Pancreas (tissue), 10 donors: ENCODE measurements at places on chromosomes 13 and 19. TPM values are rescaled to one million over a fixed set of nuclear protein-coding genes. Genes with fewer than 3 reads are reported as not detected.

DNA sequence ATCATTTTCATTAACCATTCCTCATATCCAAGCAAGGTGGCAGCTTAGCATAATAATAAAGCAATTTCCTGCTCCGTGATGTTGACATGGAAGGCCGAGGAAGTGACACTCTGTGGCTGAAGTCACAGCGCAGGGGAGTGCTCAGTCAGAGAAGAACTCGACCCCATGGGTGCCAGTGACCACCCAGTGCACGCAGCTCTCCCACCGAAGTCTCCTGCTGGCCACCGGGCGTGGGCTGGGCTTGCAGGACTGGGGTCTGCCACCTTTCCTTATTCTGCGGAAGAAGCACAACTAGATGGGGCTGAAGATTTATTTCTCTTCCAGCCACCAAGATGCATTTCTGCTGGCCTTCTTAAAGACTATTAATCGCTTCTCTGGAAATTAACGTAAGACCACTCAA, 132.1 kb upstream of the SPACA7 start:
- no peak for DNase-seq

SPRY2 gene
- total RNA-seq, result 18.2 TPM

GRCh38 chr13:27619093-27619727, 1.1 kb downstream of the LNX2 start:
- peak; percentile 68 for DNase-seq

GRCh38 chr19:2040647-2041432, 10.2 kb downstream of the MKNK2 start:
- no peak for DNase-seq

- DNase-seq, result no peak
These were observed 5.5 kb downstream of the SLC7A1 start for GRCh38 chr13:29589967-29590366.

DNA sequence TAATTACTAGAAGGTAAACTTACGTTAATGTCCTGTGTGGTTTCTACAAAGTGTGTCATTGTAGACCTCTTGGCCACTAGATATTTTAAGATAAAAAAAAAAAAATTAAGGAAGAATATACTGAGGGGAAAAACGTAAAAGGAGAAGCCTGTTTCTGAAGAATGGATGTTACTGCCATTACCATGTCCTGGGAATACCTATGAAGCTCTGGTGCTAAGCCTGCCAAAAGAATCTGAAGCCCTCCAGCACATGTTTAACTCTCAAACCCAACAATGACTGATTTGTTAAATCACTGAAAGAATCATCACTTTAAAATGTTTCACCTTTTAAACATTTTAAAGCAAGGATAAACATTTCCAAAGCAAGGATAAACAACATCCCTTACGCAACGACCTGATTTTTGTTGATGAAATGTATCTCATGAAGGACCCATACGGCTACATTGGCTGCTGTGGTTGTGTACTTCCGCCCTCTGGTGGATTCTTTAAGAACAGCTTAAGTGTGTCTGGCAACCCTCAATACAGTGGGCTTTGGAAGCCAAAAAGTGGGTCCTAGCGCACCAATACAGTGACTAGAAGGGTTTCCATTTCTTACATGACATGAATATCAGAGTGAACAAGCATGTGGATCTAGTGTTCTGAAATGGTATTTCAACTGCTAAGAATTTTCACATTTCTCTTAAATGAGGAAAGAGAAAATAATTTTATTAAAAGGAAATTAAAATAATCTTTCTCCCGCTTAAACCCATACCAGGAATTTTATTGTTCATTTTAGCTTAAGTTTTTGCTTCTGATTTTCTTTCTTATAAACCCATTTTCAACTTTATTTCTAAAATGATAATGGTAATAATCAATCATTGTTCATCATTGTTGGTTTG, 74.5 kb upstream of the RAP2A start:
- DNase-seq, result no peak

DNA sequence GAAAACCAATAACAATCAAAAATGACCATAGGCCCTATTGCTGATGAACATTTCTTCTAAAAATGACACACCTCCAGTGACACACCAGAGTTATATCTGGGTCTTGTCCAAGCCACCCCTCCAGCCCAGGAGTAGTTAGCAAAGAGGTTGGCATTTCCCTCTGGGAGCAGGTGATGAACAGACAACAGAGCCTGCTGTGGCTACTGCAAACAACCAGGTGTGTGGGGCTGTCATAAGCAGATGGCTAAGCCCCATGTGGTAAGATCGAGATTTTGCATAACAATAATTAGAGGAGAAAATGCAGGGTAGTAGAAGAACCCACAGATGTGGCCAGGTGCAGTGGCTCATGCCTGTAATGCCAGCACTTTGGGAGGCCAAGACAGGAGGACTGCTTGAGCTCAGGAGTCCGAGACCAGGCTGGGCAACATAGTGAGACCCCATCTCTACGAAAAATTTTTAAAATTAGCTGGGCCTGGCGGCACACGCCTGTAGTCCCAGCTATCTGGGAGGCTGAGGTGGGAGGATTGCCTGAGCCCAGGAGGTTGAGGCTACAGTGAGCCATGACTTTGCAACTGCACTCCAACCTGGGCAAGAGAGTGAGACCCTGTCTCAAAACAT, 5.0 kb downstream of the XRCC1 start:
- DNase-seq, result no peak

SIGLEC12 gene
- total RNA-seq, result 0.19 TPM

SCN1B gene
- total RNA-seq, result 3.6 TPM

- DNase-seq, result no peak
These were observed 1022.5 kb downstream of the PCDH9 start for GRCh38 chr13:66207610-66208009.

CD209 gene
- total RNA-seq, result 0.47 TPM

- DNase-seq, result no peak
These were observed 114.6 kb downstream of the TDRD3 start for GRCh38 chr13:60511637-60512036.

GRCh38 chr19:54073829-54074228, 7.3 kb downstream of the TARM1 start:
- DNase-seq, result no peak

- no peak for DNase-seq
These were observed 134.7 kb downstream of the POU4F1 start for GRCh38 chr13:78468621-78469020.

PLPP2 gene
- total RNA-seq, result 24.6 TPM

KIR3DL1 gene
- total RNA-seq, result not detected

- DNase-seq, result no peak
These were observed 820.2 kb downstream of the GPC5 start for GRCh38 chr13:92218615-92219014.

GRCh38 chr19:49408816-49409440, 14.3 kb downstream of the PTH2 start:
- no peak for DNase-seq

- DNase-seq, result no peak
These were observed 820.6 kb downstream of the PCDH17 start for GRCh38 chr13:58452123-58452623.

- DNase-seq, result no peak
These were observed 626 bp downstream of the ZNF233 start for GRCh38 chr19:44260343-44260681.

DNA sequence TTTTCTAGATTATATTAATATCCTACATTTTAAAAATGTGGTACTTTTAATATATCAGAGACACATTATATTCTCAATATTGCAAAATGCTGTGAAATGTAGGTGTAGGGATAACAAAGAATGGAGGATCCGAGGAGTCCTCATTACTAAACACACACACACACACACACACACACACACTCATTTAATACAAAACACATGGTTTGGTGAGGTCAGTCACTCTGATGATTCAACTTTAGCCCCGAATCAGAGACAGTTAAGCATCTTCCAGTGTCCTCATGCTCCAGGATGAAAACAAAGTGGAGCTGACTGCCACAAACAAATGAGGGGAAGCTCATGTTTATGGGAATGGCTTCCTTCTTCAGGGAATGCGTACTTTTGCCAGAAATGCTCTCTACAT, 147.5 kb downstream of the CYSLTR2 start:
- no peak for DNase-seq

TINCR gene
- total RNA-seq, result 0.19 TPM

LILRB4 gene
- 0.69 TPM for total RNA-seq

GRCh38 chr13:113544071-113544891, 40.3 kb upstream of the TFDP1 start:
- DNase-seq, result no peak

DNA sequence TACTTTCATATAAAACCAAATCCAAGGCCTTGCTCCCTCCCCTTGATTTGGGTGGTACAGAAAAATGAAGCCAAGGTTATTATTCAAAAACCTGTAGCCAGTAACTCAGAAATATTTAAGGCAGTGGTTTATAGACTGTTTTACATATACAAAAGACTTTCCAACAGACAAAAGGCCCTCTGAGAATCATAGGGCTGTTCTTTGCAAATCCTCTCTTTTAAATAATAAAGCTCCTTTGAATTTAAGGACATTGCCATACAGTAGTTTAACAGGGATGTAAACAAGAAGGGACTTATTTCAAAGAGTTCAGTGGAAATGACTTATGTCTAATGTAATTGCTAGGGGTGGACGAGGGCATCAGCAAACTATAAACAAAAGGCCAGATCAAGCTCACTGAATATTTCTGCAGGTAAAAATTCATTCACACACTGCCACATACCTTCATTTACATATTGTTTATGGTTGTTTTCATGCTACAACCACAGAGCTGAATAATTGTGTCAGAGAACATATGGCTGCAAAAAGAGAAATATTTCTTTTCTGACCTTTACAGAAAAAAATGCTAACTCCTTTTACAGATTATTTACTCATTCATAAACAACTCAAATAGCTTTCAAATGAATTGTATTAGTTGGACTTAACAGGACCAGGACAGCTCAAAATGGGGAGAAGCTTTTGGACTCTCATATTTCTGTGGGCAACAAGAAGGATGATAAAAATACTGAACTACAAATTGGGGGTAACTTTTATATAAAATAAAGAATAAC, 665.6 kb downstream of the SLITRK1 start:
- DNase-seq, result no peak

DNA sequence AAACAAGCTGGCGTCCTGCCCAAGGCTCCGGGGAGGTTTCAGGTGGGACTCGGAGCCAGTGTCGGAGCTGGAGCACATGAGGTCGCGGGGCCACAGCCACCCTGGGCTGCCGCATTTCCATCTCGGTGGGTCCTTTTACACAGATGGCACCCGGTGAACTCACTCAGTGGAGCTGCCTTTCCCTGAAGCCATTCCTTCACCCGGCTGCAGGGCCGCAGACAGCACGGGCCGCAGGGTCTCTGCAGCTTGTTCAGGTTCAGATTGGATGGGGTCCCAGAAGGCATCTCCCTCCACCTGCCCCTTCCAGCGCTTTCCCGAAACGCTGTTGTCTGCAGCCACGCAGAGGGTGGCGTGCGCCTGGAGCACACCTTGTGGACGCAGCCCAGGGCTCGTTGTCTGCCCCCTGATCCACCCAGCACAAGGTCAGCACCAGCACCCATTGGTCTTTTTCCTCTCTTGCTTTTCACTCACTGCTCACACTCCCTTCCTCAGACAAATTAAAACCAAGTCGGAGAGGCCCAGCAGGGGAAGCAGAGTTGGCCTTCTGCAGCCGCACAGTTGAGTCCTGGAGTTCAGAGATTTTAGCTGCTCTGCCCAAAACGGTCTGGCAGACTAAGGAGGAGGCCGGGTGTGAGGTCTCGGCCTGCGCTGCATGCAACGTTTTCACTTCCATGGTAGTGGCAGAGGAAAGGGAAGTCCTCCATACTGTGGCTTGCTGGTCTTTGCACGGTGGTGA, 18.1 kb downstream of the MCF2L start:
- no peak for DNase-seq

HSD17B14 gene
- total RNA-seq, result 0.69 TPM

DNA sequence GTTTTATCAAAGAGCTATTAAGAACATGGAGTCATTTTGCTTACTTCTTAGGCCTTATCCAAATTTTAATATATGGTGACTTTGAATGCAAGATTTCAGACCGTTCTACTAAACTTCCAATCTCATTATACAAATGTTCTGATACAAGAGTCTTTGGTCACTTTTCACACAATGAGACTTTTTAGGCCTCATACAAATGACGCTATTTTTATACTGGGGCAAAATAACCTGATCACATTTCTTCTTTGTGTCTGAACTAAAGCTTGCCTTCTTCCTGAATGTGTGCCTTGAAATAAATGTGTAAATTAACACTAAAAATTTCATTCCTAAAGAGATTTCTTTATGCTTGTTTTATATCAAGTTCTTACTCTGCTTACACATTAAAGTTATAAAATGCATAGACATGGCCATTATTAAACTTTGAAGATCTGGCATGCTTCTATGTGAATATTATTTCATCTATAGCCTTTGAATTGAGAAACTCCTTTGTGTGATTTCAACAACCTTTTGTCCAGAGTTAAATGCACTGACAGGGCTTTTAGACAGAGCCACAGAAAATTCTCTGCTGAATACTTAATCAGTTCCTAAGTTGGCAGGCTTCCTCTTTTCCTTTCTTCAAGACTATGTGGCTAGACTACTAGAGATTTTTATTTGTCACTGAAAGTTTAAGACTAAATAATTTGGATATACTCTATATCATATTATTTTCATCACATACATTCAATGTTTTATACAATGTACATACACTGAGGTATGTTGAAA, 86.1 kb downstream of the EDNRB start:
- no peak for DNase-seq

DNA sequence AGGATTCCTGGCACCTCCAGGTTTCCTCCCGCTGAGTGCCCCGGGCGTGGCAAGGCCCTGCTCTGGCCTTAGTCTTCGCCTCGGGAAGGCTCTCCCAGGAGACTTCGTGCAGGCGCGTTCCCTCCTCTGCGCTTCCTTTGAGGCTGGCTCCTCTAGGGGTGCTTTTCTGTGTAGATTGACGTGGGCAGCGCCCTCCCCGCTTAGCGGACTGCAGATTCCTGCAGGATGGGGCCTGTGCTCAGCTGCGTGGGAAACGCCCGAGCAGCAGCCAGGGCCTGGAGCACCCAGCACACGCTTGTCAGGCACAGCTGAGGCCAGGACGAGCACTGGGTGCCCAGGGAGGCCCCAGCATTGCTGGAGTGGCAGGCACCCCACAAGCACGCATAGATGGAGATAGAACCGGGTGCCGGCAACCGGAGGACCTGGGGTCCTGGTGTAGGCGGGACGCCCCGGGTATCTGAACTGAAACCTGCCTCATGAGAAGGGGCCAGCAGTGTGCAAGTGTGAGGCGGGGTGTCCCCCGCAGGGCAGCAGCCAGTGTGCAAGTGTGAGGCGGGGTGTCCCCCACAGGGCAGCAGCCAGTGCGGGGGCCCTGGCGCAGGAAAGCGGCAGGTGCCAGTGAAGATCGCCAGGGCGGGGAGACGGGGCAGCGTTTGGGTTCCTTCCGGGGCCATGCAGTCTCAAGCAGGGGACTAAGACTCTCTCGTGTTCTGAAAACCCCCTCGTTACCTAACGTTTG, 3.4 kb downstream of the NDUFS7 start:
- no peak for DNase-seq

DNA sequence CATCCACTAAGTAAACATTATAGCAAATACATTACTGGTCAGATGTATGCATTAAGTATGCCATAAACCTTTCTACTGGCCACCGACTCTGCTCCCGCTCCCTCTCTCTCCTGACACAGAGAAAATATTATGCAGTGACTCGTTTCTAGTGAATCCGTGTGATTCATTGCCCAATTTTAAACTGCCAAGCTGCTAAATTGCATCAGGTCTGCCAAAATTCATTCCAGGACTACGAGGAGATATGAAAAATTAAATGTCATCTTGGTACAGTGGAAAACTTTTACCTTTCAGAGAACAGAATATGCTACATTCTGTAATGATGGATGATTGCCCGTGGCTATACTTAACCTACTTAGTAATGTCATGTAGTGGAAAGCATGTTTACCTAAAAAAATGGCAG, 368.8 kb upstream of the TSHZ3 start:
- no peak for DNase-seq
